Activated CD4-positive, alpha-beta T cell treated with anti-CD3 and anti-CD28 coated beads, Interleukin-2, Interleukin-6, amounts not matched to agents 100 ng/mL and 50 ng/mL, durations not matched to agents 16 hours and 8 hours (primary cell): ENCODE measurements at places on chromosomes 6 and 20.

- no peak for DNase-seq
Observed at GRCh38 chr6:113856375-113856624, 845 bp upstream of the MARCKS start.

DNA sequence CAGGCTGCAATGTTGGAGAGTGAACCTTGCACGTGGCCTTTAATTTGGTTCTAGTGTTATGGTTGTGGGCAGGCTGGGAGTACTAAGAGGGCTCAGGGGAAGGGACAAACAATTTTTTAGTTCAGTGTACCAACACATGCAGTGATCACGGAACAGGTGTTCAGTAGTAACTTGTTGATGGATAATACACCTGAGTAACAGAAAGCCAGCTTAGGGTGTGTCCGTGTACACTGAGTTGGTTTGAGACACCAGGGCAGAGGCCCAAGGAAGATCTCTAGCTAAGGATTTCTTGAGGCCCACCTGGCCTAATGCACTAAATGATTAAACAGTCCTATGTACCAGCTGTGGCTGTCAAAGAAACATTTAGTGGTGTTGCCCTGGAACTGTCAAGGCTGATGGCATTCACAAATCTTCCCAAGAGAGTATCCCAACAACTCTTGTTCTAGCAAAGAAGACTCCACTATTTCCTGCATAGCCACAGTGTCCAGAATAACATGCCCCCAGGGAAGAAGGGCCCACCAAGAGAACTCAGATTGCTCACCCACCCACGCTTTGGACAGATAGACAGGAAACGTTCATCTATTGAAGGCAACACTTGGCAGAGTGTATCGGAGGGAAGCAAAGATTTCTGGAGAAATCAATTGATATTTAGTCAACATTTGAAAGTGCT is 60.0 kb downstream of the CD83 start:
- DNase-seq, result no peak

GRCh38 chr20:5484926-5485325 is 168.2 kb upstream of the PROKR2 start:
- no peak for DNase-seq

GRCh38 chr20:43565758-43566104 is 6.9 kb downstream of the SGK2 start:
- DNase-seq, result no peak

- DNase-seq, result no peak
Observed at GRCh38 chr6:149425224-149425623, 25.2 kb downstream of the SUMO4 start.

DNA sequence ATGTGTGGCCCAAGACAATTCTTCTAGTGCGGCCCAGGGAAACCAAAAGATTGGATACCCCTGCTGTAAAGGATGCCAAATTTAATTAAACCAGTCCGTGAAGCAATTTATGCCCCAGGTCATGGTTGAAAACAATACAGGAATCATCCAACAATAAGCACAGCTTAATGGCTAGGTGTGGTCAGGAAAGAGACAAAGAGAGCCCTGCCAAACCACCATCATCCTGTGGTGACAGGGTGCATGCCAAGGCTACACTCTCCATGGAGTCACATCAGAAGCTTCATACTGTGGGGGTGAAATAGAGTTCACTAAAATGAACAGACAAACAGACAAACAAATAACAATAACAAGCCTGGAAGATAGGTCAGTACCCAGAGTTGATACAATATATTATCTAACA is 62.7 kb downstream of the DZANK1 start:
- DNase-seq, result no peak

DNA sequence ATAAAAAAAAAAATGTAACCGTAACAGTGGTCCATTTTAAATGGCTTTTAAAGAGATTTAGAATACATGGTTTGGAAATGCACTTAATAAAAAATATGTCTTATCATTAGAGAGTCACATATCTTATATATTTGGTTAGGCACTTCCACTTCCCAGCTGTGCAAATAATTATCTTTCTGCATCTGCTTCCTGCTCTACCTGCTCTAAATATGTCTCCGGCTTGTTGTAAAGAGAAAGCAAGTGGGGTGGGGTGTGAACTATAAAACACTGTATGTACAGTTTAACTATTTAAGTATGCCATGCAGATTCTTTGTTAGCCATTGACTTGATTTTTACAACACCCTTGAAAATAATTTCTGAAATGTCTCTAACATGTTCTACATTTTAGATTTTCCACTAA is 106.3 kb downstream of the NKAIN2 start:
- no peak for DNase-seq

- no peak for DNase-seq
Observed at GRCh38 chr6:136614350-136614749, 64.1 kb upstream of the MAP7 start.

DNA sequence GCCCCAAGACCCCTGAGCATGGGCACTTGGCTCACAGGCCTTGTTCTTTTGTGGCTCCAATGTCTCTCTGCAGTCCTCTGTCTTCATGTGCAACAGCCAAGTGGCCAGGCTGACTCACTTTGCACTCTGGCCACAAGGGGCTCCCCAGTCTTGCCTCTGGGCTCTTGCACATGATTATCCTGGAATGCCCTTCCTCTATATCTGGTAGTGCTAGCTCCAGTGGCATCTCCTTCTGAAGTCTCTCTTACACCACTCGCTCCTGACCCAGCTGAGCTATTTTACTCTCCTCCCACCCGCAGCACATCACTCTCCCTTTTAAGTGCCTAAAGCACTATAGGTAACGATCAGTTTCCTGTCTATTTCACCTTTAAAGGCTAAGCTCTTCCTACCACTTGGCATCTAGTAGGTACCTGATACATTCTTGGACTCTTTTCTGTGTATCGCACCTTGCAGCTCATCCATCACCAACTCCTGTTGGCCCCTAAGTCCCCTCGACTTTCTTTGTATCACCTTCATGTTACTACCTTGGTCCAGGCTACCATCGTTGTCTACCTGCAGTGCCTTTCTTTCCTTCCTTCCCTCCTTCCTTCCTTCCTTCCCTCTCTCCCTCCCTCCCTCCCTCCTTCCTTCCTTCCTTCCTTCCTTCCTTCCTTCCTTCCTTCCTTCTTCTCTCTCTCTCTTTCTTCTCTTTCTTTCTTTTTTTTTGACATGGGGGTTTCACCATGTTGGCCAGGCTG is 211.9 kb upstream of the RNF24 start:
- DNase-seq, result peak; percentile 17

- no peak for DNase-seq
Observed at GRCh38 chr6:68711386-68712000, 76.4 kb downstream of the ADGRB3 start.

GRCh38 chr6:49579649-49580048 is 29.2 kb downstream of the C6orf141 start:
- DNase-seq, result no peak

DNA sequence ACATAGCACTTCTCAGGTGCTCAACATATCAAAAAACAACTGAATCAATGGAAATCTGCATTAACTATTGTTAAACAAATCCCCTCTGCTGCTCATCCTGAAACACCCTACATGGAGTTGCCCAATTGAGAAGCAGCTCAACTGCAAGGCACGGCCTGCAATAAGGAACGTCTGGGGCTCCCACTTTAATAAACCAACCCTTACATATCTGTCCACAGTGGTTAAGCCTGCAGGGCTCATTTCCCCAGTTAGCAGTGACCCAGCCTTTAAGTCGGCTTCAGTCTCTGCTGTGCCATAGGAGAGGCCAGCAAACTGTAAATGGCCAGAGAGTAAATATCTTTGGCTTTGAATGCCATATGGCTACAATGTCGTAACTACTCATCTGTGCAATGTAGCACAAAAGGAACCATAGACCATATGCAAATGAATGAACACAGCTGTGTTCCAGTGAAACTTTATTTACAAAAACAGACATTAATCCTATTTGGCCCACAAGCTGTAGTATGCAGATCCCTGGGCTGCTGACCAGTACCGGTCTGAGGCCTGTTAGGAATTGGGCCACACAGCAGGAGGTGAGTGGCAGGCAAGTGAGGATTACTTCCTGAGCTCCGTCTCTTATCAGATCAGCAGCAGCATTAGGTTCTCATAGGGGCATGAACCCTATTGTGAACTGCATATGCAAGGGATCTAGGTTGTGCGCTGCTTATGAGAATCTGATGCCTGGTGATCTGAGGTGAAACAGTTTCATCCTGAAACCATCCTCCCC is 522.7 kb upstream of the CDH4 start:
- DNase-seq, result no peak

DNA sequence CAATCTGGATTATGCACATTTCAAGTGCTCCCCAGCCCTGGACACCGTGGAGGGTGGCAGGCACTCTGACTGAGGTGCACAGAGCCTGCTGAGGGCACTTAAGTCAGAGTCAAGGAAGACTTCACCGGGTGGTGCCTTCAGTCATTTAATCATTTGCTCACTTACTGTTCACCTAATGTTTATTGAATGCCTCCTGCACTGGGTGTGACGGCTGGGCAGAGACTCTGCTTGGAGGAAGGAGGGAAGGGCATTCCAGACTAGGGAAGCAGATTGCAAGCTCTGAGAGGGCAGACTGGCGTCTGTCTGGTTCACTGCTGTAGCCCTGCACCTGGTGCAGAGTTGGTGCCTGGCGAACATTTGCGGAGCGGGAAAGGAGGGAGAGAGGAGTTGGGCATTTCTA is 54.2 kb upstream of the FAM83D start:
- DNase-seq, result no peak

GRCh38 chr20:38052870-38053269 is 19.3 kb downstream of the RPRD1B start:
- DNase-seq, result no peak

- DNase-seq, result no peak
Observed at GRCh38 chr6:87482366-87482765, 9.6 kb downstream of the SLC35A1 start.

GRCh38 chr6:120278689-120279396 is 929.3 kb upstream of the MAN1A1 start:
- no peak for DNase-seq

DNA sequence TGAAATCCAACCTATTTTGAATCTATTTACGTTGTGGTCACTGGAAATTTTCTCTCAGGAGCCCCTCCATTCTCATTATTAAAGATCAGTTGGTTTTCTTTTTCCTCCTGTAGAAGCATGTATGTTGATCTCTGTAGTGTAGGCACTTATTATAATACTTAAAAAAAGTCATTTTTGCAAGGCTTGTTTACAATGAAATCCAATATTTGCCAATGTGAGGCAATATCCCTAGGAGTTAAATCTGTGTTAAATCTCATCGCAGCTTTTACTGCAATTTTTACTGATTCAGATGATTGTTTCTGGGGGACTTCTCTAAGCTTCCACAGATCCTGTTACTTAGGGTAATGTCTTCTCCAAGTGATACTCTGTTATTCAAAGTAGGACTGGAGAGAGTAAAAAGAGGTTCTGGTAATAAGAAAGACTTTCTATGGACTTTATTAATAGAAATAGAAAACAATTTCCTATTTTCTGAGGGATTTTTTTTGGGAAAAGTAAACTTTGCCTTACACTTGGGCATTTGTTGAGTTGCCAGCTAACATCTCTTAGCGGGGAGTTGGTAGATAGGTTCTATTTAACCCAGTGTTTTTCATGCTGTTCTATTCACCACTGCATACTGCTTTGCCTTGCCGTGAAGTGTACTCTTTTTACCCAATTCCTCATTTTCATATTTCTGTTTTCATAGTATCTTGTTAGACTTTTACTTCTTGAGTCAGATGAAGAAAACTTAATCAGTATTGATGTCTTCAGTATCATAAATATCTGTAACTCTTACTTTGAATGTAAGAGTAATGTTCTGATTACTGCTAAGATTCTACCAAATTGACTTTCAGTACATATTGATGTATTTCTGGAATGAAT is 48.6 kb downstream of the CDKAL1 start:
- peak; percentile 26 for DNase-seq
